ENCODE measurements at places on chromosomes 4 and X.

DNA sequence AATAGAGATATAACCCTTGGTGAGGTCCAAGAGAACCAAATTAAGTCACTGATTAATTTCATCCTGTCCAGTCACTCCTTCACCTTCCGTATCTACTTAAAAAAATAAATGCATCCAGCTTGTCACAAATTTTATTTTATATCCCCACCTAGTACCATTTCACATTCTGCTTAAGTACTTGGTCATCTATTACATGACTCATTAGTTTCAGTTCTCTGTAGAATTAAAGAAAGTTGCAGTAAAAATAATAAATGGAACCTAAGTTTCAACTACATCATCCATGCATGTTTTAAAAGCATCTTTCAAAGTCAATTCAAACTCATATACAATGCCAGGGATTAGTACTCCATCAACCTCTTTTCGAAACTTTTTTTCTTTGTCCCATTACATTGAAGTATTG, 130.2 kb downstream of the SH2D1A start:
- DNase-seq: no peak

DNA sequence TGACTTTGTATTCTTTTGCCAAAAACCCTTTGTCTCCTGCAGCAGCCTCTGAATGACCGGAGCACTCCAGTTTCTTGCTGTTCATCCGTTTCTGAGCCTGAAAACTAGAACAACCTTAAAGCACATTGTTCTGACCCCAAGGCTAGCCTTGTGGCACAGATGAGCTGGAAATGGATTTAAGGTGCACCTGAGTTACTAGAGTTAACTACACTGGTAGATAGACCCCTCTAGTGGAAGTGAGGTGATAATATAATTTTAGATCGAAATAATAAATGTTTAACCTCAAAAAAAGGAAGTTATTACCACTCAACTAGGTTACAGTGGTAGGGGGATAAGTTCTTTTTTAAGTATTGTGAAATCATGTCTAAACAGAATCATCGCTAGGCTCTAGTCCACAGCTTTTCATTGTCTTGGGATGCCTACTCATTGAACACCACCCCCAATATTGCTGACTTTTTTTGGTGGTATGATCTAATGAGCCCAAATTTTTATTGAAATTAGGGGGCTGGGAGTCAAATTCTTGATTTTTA, 2.7 kb downstream of the PLS3 start:
- DNase-seq: no peak

GRCh38 chr4:16820329-16820728, 78.1 kb downstream of the LDB2 start:
- no peak for DNase-seq

DNA sequence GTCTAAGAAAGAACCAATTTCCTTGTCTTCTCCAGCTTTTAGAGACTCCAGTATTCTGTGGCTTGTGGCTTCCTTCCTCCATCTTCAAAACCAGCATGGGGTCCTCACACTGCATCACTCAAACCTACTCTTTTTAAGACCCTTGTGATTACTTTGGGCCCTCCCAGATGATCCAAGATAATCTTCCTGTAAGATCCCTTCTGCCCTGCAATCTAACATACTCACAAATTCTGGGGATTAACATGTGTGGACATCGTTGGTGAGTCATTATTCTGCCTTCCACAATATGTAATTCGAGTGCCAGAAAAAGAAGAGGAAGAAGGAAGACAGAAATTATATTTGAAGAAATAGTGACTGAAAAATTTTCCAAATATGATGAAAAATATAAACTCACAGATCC, 47.9 kb downstream of the BEND4 start:
- no peak for DNase-seq
